CD4-positive, alpha-beta memory T cell (primary cell): ENCODE measurements at places on chromosomes 2 and 18. TPM values are rescaled to one million over a fixed set of nuclear protein-coding genes. Genes with fewer than 3 reads are reported as not detected.

- no peak overlapping the region for H3K27ac ChIP-seq
- peaks cover 6% of the 10 kb centered on the region for H3K27me3 ChIP-seq
- no peak overlapping the region for H3K4me3 ChIP-seq
- H3K4me1 ChIP-seq: peaks cover 5% of the 10 kb centered on the region
- no peaks in the 10 kb centered on the region for H3K36me3 ChIP-seq
These were observed 13.2 kb downstream of the GPC1 start for GRCh38 chr2:240448387-240449274.

DNAJC27 gene
- 14.2 TPM for total RNA-seq

ATP6V1C2 gene
- not detected for total RNA-seq

DNA sequence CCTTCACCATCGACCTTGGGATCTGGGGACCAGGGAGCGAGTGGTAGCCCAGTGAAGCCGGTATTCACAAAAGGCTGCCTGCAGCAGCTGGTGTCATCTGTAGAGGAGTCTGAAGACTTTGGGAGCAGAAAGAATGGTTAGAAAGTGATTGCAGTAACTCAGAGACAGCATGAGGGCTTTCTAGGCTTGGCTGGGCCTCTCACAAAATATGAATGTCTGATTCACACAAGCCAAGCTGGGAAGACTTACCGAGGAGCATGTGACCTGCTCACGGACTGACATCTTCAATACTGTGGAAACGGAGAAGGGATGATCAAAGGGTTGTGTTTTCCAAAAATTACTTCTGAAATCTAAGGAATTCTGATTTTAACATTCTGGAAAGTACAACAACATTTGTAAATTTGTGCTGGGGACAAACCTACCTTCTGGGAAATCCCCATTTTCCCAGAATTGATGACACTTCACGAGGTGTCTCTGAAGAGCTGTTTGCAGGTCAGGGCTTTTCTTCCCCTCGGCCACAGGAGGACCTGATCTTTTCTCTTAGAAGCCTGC is 111.7 kb downstream of the ACOXL start:
- DNase-seq: no peak
- H3K27me3 ChIP-seq: no peaks in the 10 kb centered on the region
- peaks cover 26% of the 10 kb centered on the region for H3K4me1 ChIP-seq
- H3K27ac ChIP-seq: no peak overlapping the region
- no peak overlapping the region for H3K4me3 ChIP-seq

IMPACT gene
- 12.5 TPM for total RNA-seq

ADGRF3 gene
- total RNA-seq: 1.7 TPM

WIPF1 gene
- 484 TPM for total RNA-seq

DNA sequence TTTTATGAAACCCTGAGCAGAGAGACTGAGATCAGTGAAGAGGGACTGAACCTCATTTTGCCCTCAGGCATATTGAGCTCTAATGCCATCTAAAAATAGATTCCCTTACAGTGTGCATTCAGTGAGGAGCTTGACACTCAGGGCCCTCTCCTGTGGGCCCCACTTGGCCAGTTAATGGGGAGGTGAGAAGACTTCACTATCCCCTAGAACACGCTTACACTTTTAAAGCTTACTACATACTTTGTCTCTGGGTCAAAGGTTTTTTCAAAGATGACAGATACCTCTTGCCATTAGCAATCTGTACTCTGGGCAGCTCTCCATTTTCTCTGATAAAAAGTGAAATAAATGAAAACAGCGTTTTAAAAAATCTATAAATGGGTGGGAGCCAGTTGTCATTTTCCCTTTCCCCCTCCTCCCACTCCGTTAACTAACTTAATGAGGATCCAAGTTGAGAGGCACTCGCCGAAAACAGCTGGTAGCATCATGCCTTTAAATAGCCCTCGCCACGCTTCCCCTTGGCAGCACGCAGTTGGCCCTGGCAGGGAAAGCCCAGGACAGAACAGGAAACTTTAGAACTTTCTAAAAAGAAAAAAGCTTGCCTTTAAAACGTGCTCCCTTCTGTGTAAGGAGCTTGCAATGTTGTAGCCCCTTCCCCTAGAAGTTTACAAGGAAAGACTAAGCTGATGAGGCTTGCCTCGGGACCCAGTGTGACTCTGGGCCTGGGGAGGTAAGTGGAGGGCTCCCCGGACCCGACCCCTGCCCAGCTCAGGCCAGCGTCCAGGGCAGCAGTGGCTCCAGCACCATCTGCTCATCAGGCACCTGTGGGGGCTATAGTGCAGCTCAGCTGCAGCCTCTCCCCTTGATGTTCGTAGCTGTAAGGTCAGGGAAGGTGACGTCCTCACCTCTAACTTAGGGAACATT is 58.8 kb upstream of the FOSL2 start:
- H3K27ac ChIP-seq: no peak overlapping the region
- H3K4me3 ChIP-seq: no peak overlapping the region
- DNase-seq: no peak
- no peaks in the 10 kb centered on the region for H3K36me3 ChIP-seq

DNA sequence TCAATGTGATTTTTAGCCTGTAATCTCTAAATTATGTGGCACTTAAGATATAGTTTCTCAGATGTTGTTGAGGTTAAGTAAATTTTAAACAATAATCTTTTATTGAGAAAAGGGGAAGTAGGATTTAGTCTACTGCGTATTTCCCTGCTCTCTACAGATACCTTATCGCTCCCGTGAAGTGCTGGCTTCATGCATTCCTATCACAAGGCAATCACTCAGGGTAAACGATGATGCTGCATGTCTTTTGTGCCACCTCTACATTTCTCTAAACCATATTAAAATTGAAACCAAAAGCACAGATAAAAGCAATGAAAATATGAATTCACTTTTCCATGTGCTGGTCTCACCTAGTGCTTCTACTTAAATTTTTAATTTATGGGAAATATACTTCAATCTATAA is 14.4 kb upstream of the RPE start:
- no peaks in the 10 kb centered on the region for H3K36me3 ChIP-seq
- no peaks in the 10 kb centered on the region for H3K4me1 ChIP-seq
- H3K27me3 ChIP-seq: peaks cover 8% of the 10 kb centered on the region
- no peak overlapping the region for H3K4me3 ChIP-seq

DNA sequence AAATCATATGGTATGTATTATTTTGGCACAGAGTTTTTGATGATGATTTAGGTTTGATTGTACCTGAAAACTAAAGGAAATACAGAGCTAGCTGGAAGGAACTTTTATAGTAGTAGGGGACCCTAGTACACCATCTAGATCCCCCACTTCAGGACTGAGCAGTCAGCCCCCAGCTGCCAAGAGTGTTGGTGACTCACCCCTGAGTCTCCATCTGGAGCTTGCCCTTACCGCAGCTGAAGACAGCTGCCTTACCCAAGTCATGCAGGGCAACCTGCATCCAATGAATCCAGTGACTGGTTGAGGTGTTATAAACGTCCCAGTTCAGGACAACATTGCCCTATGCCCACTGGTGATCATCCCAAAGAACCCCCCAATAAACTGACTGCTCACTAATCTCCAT is 15.3 kb downstream of the PMS1 start:
- H3K4me3 ChIP-seq: no peak overlapping the region
- H3K4me1 ChIP-seq: no peaks in the 10 kb centered on the region
- H3K36me3 ChIP-seq: peaks cover 6% of the 10 kb centered on the region
- H3K27ac ChIP-seq: no peak overlapping the region

DNA sequence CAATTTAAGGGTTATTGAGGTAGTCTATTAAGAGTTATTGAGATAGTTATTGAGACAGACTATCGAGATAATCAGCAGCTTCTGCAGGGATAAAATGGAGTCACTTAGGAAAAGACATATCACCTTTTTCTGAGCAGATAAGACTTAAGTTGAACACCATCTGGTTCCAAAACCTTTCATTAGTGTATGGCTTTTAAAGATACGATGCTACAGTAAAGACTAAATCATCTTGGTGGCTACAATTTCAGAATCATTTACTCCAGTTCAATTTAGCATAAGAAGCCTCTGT is 68.6 kb upstream of the DNAJC10 start:
- H3K27ac ChIP-seq: no peak overlapping the region
- H3K27me3 ChIP-seq: no peaks in the 10 kb centered on the region
- DNase-seq: no peak
- no peaks in the 10 kb centered on the region for H3K36me3 ChIP-seq
- no peaks in the 10 kb centered on the region for H3K4me1 ChIP-seq

GRCh38 chr2:230137902-230138539 is 69.3 kb upstream of the SLC16A14 start:
- H3K36me3 ChIP-seq: no peaks in the 10 kb centered on the region
- no peaks in the 10 kb centered on the region for H3K4me1 ChIP-seq
- H3K27ac ChIP-seq: no peak overlapping the region
- no peaks in the 10 kb centered on the region for H3K27me3 ChIP-seq
- H3K4me3 ChIP-seq: no peak overlapping the region

DNA sequence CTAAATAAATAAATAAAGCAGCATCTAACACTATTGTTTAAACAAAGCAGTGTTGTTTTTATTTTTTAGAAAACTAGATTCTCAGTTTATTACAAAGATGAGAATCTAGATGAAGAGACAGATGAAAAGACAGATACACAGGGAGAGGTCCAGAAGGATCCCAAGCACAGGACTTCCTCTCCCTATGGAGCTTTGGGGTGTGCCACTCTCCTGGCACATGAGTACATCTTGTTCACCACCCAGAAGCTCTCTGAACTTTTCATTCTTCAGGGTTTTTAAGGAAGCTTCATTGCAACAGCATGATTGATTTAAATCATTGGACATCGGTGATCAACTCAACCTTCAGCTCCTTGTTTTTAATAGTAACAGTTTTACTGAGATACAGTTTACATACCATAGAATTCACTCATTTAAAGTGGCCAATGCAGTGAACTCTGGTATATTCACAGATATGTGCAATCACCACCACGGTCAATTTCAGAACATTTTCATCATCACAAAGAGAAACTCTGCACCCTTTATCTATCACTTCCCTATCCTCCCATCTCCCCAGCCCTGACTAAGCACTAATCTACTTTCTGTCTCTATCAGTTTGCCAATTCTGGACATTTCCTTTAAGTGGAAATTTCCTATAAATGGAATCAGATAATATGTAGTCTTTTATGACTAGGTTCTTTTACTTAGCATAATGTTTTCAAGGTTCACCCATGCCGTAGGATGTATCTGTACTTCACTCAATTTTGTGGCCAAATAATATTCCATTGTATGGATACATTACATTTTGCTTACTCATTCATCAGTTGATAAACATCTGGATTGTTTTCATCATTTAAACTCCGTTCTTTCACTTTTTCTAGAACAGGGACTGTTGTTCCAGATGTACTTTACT is 62.3 kb upstream of the ZFP36L2 start:
- H3K27ac ChIP-seq: no peak overlapping the region
- H3K4me1 ChIP-seq: no peaks in the 10 kb centered on the region
- DNase-seq: no peak
- no peaks in the 10 kb centered on the region for H3K27me3 ChIP-seq
- H3K36me3 ChIP-seq: peaks cover 45% of the 10 kb centered on the region
- no peak overlapping the region for H3K4me3 ChIP-seq

DNA sequence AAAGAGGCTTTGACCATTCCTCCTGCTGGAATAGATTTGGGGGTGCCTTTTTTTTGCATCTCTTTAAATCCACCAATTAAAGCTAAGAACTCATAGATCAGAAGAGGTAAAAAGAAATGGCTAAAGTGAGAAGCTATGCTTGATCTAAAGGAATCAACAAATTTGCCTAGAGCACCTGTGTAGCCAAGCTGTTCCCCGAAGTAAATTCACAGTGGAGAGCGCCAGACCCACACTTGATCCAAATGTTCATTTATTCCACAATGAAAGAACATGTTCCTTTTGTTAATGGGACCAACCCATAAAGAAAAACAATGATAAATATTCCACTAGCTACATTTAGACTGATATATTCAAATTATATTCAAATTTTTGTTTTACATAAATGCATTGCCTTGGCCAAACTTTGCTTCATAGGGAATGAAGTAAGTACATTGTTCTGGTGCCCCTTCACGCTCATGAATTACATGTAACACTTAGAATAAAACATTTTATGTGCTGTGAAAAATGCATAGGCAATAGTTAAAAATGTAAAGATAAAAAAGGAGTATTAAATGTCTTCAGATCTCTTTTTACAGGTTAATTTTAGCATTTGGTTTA is 167.4 kb downstream of the PKP4 start:
- no peaks in the 10 kb centered on the region for H3K27me3 ChIP-seq
- H3K4me1 ChIP-seq: no peaks in the 10 kb centered on the region
- H3K36me3 ChIP-seq: no peaks in the 10 kb centered on the region
- no peak for DNase-seq
- H3K27ac ChIP-seq: no peak overlapping the region

GRCh38 chr2:160486341-160486740 is 7.3 kb downstream of the RBMS1 start:
- H3K4me1 ChIP-seq: peaks cover 91% of the 10 kb centered on the region
- H3K36me3 ChIP-seq: no peaks in the 10 kb centered on the region
- no peak for DNase-seq
- no peak overlapping the region for H3K27ac ChIP-seq

TEKT4 gene
- total RNA-seq: not detected

DNA sequence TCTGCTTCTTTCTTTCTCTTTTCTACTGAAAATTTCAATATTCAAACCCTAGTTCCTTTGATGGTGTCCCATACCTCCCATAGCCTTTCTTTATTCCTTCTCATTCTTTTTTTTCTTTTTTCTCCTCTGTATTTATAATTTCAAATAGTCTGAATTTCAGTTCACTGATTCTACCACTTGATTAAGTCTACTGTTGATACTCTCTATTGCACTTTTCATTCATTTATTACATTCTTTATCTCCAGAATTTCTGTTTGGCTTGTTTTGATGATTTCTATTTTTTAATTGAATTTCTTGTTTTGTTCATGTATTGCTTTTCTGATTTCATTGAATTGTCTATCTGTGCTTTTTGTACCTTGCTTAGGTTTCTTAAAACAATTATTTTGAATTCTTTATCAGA is 111.9 kb upstream of the VRK2 start:
- H3K36me3 ChIP-seq: no peaks in the 10 kb centered on the region
- no peak for DNase-seq
- H3K4me3 ChIP-seq: no peak overlapping the region
- H3K27me3 ChIP-seq: no peaks in the 10 kb centered on the region
- no peak overlapping the region for H3K27ac ChIP-seq
- H3K4me1 ChIP-seq: no peaks in the 10 kb centered on the region

- no peaks in the 10 kb centered on the region for H3K4me1 ChIP-seq
- H3K27ac ChIP-seq: no peak overlapping the region
- H3K36me3 ChIP-seq: no peaks in the 10 kb centered on the region
These were observed 102.4 kb upstream of the DCC start for GRCh38 chr18:52237551-52237950.

DNA sequence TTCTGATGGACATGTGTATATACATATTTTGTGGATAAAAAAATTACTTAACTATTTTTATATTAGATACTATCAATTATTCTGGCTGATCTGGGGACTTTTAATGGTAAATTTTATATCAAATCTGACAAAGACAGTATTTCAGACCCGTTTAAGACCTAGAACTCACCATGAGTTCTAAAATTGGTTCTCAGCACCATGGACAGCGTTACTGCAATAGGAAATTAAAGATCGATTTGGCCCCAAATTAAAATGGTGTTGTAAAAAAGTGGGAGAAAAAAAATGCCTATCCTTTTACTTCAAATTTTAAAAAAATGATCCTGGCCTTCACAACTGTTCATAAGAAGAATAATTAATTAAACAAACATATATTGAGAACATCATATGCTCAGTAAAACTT is 919 bp upstream of the SCN2A start:
- no peak overlapping the region for H3K27ac ChIP-seq
- H3K4me1 ChIP-seq: no peaks in the 10 kb centered on the region
- H3K36me3 ChIP-seq: no peaks in the 10 kb centered on the region
- DNase-seq: no peak
